SK-N-DZ (cell line): ENCODE measurements at places on chromosomes 11 and 22.
A peak's percentile ranks its signal among the peaks of the same experiment; 100 is the strongest.

GRCh38 chr11:911031-911889 is 650 bp upstream of the CHID1 start:
- DNase-seq, result peak; percentile 52

- no peak for DNase-seq
Observed at GRCh38 chr11:120030411-120030810, 107.5 kb downstream of the TRIM29 start.

DNA sequence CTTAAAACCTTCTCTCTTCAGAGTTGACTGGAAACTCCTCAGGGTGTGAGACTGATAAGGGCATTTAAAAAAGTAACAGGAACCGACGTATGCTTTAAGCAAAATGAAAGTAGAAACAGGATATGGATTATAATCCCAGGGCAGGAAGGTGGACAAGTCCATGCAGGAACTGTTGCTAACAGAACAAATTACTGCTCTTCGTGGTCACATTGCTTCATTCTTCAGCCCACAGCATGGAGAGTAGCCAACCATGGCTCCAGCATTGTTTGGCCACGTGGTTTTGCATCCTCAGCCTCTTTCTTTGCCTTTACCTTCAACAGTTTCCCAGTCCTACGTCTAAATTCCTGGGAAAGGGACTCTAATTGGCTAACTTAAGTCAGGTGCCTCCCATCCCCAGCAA is 563.1 kb upstream of the ISX start:
- no peak for DNase-seq

DNA sequence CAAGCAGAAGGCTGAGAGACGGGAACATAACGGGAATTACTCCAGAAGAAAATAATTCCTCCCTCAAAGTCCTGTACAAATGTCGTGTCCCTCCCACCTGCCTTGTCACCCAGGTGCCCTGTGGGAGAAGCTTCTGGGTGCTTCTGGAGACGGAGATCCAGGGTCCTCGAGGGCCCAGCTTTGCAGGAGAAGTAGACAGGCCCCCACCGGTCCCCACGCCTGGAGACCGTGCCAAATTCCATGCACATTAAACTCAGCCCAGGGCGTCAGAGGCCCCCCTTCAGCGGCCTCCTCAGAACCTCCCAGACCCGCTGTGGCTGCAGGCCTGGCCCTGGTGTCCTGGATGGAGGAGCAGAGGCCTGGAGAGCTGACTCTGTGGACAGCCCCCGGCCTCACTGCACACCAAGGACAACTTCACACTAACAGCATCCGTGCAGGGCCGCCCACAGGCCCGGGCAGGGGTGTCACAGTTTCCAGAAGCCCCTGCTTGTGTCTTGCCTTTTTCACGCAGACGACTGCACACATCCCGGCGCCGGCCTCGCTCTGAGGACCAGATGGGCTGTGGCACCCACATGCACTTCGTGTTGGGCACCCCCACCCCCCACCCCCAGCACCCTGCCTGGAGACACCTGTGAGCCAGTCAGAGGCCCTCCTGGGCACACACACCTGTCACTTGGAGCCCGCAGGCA is 734.3 kb downstream of the BRD1 start:
- peak; percentile 30 for DNase-seq

DNA sequence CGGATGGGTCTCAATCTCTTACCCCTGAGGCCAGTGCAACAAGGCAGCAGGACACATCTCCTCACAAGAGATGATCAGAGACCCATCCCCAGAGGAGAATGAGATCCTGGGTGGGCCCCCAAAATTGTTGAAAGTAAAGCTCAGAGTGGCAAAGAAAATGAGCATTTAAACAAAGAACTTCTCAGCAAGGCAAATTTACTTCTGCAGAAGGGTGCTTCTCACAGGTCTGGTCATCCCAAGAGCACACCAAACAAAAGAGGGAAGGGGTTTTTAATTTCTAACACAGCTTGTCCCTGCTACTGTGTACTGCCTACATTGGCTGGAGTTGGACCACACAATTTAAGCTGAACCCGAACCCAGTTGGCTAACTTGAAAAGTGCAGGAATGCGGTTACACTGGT is 1628.6 kb upstream of the RAG2 start:
- DNase-seq, result no peak

- peak; percentile 68 for DNase-seq
Observed at GRCh38 chr11:84398017-84398626, 1112.0 kb upstream of the CCDC90B start.

GRCh38 chr22:41050883-41051282 is 41.5 kb upstream of the EP300 start:
- DNase-seq, result no peak

- DNase-seq, result no peak
Observed at GRCh38 chr11:62666259-62666926, 1.3 kb downstream of the CSKMT start.

GRCh38 chr11:102110761-102111010 is 439 bp downstream of the YAP1 start:
- DNase-seq, result no peak

DNA sequence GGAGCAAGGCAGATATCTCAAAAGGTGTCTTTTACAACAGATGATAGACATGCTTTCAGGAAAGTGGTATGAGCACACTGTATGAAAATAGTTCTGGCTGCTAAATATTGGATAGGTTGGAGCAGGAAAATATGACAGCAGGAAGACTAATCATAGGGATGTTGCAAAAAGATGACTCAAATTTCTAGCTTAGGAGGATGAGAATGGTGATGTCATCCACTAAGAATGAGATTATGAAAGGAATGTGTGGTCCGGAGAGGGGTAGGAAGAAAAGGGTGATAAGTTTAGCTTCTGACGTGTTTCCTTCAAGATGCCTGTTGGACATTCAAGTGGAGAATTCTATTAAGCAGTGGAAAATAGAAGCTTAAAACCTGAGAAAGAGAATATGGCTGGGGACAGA is 46.4 kb downstream of the RCN1 start:
- no peak for DNase-seq

GRCh38 chr11:63445720-63446119 is 45.2 kb downstream of the PLAAT5 start:
- no peak for DNase-seq

DNA sequence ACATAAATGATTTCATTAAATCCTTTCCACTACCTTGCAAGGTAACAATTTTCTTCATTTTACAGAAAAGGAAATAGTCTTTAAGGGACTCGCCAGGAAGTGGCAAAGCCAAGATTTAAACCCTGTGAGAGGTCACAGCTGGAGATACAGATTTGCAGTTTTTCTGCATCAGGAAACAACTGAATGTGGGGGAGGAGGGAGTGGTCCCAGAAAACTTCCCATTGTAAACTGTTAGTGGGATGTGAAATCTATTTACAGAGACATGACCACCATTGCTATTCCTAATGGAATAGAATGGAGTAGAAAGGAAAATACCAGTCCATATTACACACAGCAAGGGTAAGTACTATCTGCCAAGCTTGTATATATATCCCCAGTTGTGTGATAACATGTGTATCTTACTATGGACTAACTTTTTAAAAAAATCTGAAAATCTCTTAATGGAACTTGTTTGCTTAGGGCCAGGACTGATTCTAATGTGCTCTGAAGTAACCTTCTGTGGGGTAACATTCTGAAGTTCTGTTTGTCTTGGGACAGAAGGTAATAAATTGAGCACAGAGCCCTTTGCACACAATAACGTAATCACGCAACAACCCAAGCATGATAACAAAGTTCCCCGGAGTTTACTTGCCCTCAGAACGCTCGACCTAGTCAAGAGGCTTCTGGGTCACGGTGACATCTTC is 10.9 kb upstream of the TSKU start:
- no peak for DNase-seq

DNA sequence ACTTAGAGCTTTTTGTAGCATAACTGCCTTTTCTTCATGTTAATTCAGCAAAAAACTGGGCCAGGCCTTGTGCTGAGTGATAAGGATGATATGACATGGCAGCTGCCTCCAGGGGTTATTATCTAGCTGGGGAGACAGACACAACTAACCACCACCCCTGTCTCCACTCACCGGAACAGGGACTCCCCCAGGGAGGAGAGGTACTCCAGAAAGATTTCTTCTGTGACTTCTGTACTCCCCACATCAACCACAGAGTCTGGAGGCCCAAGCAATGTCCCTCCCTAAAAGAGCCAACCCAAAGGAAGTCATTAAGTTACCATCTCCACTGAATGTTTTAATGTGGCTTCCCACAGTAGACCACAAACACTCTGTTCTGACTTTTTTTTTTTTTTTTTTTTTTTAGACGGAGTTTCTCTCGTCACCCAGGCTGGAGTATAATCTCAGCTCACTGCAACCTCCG is 14.3 kb upstream of the PMM1 start:
- DNase-seq, result no peak

DNA sequence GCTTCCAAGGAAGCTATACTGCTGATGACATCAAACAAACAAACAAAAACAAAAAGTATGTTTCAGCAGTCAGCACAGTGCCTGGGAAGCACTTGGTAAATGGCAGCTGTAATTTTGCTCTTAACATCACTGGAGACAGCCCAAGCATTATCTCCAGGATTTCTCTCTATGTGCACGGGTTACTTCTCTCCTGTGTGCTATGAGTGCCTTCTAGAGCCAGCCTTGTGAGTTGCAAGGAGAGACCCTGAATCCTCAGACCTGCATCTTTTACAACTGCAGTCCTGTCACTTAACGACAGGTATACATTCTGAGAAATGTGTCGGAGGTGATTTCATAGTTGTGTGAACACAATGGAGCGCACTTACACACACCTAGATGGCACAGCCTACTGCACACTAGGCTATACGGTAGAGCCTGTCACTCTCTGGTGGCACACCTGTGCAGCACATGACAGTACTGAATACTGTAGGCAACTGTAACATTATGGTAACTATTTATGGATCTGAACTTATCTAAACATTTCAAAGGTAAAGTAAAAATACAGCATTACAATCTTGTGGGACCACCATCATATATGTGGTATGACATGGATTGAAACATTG is 662.5 kb upstream of the B3GAT1 start:
- peak; percentile 4 for DNase-seq

- peak; percentile 45 for DNase-seq
Observed at GRCh38 chr11:56841210-56841810, 92.8 kb upstream of the OR9G4 start.

DNA sequence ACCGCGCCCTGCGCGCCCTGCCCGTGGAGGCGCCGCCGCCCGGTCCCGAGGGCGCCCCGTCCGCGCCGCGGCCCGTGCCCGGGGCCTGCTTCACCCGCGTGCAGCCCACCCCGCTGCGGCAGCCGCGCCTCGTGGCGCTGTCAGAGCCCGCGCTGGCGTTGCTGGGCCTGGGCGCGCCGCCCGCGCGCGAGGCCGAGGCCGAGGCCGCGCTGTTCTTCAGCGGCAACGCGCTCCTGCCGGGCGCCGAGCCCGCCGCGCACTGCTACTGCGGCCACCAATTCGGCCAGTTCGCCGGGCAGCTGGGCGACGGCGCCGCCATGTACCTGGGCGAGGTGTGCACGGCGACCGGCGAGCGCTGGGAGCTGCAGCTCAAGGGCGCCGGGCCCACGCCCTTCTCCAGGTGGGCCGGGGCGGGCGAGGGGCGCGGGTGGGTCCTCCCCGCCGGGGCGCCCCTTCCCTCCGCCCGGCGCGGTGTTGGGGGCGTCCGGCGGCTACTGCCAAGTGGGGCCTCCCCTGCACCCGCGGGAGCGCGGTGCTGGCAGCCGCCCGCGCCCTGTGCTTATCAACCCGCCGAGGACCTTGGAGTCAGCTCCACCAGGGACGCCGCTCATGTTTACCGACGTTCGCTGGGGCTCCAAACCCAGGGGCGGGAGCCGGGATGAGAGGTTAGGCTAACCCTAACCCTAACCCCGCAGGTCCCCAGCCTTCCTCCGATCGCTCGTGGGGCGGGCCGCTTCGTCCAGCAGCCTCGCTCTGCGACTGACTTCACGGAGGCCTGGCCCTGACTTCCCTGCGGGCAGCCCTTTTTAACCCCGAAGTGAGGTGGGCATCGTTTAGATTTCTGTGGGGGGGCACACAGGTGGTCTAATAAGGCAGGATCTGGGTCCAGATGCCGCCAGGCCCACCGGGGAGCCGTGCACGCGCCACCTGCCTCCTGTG is 649 bp downstream of the SELENOO start:
- DNase-seq, result no peak

- no peak for DNase-seq
Observed at GRCh38 chr11:26580929-26581328, 8.9 kb upstream of the MUC15 start.

- no peak for DNase-seq
Observed at GRCh38 chr22:19463491-19464469, 15.2 kb downstream of the UFD1 start.

GRCh38 chr11:111021131-111021530 is 224.4 kb upstream of the POU2AF2 start:
- no peak for DNase-seq

DNA sequence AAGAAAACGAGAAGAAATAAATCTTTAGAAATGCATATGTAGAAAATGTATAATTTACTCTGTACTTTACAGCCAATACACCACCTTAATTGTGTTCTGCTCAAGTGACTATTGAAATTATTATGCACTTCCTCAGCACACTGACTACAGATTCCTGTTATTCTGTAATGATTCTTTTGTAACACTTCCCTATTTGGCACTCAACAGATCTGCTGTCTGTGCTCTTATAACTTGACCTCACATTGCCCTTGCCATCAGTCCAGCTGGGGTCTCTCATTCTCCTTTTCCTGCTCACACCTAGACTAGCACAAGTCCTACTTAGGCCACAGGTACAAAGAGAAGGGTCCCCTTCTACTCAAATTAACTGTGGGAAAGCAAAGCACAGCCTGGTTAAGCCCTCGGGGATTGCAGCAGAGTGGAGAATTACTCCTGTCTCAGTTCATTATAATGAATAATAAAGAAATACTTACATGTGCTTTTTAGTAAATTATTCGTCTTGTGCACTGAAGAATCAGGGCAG is 860.4 kb downstream of the OPCML start:
- DNase-seq, result no peak

DNA sequence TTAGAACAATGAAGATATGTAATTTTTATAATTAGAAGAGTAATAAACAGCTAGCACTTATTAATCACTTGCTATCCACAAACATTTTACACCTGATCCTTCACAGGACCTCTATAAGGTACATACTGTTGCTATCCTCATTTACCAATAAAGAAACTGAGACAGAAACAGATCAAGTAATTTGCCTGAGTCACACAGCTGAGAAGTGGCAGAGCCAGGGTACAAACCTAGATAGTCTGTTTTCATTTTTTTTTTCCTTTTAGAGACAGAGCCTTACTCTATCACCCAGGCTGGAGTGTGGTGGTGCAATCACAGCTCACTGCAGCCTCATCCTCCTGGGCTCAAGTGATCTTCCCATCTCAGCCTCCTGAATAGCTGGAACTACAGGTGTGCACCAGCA is 71.8 kb upstream of the PTH start:
- no peak for DNase-seq

DNA sequence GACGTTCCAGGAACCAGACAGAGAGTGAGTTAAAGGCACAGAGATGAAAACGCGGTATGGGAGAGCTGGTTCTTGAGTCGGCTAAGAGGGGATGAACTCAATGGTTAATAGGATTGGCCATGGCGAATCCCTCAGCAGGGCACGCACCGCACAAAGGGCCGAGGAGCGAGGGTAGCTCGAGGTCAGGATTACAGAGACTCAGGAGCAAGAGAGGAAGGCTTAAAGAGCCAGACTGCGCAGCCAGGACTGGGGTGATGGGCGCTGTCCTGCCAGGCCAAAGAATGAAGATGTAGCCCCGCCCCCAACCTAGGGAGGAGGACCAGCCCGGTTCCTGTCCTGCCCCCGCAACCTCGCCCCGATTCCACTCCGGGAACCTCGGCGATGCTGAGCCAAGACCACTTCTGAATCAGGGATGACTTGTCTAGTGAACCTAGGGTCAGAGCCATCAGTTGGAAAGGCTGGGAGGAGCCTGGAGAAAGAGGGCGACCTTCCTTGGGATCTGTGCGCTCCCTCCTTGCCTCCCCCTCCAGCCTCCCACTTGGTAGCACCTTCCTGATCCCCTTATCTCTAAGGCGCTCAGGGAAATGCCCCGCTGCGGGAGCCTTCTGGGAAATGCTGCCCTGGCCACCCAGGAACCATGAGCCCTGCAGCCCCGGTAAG is at the start of gene PLEKHB1:
TSS of gene PLEKHB1 (plus strand) at position 610 of the 660 bp plus-strand sequence. CDS start at position 638, 28 bp downstream.
- no peak for DNase-seq
